ENCODE measurements at places on chromosomes 7 and 10.

- DNase-seq, result no peak
These were observed 26.8 kb upstream of the ZNF746 start for GRCh38 chr7:149524394-149524793.

GRCh38 chr10:52911163-52911562 is 138.6 kb upstream of the MBL2 start:
- no peak for DNase-seq

DNA sequence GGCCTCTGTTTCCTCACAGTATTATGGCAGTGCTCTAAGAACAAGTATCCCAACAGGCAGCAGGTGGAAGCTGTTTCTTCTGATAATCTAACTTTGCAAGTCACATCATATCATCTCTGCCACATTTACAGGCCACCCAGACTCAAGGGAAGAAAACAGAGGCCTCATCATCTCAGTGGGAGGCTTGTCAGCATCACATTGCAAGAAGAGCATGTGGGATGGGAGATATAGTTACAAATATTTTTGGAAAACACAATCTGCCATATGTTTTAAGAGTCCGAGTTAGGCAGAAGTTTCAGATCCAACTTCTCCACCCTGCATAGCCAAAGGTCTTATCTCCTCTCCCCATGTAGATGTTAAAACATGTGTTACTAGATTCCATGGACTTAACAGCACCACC is 130.4 kb upstream of the PDE1C start:
- no peak for DNase-seq

DNA sequence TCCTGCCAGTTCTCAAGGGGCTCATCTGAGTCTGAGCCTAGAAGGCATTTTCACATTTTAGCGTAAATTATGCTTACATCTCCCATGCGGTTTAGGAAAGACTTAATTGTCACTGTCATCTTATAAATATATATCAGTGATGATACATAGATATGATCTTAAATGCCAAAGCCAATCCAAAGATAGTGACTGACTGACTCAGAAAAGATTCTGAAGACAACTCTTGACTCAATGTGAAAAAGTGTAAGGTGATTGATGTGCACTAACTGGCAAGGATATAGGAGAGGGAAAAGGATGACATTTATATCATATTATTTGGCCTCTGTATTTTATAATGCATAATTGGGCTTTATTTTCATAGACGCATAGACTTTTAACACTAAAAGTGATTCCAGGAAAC is 84.9 kb upstream of the LRRN3 start:
- DNase-seq, result no peak

DNA sequence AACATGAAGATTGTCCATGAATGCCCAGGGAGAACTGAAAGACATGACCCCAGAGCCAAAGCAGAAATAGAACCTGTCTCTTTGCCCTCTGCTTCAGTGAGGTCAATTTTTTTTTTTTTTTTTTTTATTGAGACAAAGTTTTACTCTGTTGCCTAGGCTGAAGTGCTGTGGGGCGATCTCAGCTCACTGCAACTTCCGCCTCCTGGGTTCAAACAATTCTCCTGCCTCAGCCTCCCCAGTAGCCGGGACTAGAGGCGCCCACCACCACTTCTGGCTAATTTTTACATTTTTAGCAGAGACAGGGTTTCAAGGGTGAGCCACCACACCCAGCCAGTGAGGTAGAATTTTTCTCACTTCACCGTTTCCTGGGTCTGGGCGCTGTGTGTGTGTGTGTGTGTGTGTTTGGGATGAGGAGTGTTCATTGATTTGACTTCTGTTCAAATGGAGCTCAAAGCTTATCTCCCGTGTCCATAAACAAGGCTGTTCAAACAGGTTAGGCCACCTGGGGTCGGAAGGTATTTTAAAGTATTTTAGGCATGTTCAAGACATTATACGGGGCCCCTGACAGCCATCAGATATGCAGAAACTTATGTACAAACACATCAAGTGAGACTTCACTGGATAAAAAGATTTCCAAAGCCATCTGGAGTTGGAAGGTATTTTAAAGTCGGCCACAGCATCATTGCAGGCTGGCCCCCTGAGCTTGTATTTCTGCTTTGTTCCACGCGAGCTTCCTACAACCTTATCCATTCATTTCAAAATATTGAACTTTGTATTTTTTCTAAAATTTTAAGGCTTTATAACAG is 93.8 kb downstream of the MAP3K8 start:
- peak; percentile 47 for DNase-seq

DNA sequence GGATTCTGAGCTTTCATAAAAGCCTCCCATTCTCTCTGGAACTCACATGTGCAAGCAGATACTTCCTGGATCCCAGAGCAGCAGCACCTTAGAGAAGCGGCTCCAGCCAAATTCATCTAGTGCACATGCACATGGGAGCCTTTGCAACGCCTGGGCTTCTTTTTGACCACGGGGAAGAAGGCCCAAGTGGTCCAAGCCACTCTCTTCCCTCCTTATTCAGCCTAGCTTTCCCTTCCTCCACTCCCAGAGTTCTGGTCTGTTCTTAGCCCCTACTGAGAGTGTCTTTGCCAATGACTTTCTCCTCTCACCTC is 118.7 kb downstream of the ZNF365 start:
- DNase-seq, result no peak

GRCh38 chr10:99358101-99358500 is 28.9 kb downstream of the CNNM1 start:
- no peak for DNase-seq

DNA sequence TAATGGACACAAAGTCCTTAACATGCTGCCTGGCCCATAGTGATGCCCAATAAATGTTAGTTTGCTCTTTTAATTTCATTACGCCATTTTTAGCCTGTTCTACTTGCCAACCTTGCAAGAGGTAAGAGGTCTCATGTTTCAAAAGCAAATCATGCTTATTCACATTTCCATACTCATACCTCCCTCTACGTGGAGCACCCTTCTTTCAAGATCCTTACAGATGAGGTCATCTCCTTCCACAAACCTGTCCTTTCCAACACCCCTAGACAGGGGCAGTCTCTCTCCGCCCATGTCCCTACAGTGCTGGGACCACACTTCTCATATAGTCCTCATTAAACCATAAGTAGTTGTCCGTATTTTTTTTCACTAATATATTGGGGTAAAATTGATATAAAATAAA is 271.3 kb downstream of the FGFR2 start:
- DNase-seq, result no peak

DNA sequence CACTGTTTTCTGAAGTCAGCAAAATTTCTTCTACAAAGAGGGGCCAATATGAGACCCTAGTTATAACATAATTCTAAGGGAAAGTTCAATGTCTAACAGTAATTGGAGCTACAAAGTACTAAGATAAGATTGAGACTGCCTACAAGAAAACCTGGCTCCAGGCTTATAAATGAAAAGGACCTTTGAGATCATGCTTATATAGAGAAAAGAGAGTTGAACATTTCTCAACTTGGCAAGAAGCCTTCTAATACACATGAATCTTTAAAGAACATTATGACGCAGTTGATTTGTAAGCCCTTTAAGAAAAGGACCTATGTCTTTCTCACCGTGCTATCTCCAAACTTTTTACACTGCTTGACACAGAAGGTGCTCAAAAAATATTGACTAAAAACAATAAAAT is 87.9 kb downstream of the TPK1 start:
- no peak for DNase-seq

DNA sequence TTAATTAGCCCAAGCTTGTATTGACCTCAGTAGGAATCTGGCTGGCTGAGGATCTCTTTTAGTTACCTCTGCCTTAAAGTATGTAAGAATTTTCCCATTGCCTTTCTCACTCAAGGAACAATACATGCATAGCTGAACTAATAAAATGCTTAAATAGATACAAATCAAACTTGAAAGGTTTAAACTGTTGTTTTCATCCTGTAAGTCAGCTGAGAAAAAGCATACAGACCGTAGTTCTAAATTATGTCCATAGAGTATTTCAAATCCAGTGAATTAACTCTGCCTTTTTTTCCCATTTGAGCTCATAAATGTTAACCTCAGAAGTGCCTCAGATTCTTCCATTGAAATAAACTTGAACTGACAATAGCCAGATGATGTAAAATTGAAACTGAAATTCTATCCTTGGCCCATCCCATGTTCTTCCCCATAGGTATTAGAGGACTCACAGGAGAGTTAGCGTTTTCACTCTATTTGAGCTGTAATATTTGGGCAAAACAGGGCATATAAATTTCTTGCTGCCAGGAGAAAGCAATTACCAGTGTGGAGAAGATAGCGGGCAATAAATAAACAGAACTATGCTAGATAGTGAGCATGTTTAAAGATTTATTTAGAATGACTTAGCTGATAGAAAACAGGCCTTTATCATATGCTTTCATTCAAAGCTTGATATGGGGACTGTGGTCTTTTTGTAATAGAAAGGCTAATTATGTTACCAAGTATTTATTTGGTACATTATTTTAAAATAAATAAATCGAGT is 163.7 kb downstream of the WNT2 start:
- no peak for DNase-seq
